ENCODE measurements at places on chromosomes 6 and 20.

- no peak for DNase-seq
These were observed 130.8 kb downstream of the SYCP2 start for GRCh38 chr20:59802471-59803221.

DNA sequence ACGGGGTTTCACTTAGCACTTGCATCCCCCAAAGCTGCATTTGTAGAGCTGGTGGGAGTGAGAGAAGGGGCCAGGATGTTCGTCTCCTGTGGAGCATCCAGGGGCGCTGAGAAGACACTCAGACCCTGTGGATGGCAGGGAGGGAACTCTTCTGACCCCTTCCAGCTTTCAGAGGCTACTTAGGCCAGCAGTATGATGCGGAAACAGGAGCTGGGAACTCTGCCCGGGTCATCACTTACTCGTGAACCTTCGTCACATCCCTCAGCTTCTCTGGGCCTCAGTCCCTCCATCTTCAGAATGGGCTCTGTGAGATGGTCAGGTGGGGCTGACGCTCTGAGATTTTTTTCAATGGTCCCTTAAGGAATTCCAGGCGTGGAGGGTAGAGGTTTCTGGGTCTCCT lies 228.5 kb downstream of the TAF4 start:
- DNase-seq = no peak

- DNase-seq = no peak
These were observed 61.3 kb downstream of the TNFRSF21 start for GRCh38 chr6:47248446-47248845.

GRCh38 chr6:159828074-159828473 lies 28.0 kb downstream of the PNLDC1 start:
- no peak for DNase-seq

GRCh38 chr6:169959136-169960002 lies 207.9 kb downstream of the ERMARD start:
- peak; percentile 69 for DNase-seq

DNA sequence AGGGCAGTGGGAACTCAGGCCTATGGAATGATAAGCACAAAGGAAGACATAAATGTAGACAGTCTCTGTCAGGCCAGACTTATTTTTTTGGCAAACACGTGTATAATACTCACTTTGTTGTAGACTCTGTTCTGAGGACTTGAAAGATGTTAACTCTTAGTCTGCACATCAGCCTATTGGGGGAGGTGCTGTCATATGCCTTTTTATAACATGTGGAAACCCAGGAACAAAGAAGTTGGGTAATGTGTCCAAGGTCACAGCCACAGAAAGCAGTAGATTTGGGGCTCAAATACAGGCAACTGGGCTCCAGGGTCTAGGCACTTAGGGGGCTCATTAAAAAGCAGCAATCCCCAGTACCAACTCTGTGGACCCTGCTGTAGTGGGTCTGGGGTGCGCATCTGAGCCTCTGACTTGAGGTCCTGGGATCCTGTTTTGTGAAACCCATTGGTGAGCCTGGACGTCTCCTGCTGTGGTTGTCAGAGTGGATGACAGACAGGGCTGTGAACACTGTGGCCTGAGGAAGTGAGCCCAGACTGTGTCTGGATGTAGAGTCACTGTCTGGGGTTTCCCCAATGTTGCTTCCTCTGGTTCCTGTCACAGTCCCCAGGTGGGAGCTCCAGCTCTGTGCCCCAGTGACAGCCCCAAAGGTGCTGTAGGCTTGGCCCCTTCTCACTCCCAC lies 50.0 kb downstream of the CDH26 start:
- DNase-seq = no peak

- no peak for DNase-seq
These were observed 3.7 kb upstream of the FOXO3 start for GRCh38 chr6:108556866-108557493.
